ENCODE measurements at places on chromosomes 5 and 9.

DNA sequence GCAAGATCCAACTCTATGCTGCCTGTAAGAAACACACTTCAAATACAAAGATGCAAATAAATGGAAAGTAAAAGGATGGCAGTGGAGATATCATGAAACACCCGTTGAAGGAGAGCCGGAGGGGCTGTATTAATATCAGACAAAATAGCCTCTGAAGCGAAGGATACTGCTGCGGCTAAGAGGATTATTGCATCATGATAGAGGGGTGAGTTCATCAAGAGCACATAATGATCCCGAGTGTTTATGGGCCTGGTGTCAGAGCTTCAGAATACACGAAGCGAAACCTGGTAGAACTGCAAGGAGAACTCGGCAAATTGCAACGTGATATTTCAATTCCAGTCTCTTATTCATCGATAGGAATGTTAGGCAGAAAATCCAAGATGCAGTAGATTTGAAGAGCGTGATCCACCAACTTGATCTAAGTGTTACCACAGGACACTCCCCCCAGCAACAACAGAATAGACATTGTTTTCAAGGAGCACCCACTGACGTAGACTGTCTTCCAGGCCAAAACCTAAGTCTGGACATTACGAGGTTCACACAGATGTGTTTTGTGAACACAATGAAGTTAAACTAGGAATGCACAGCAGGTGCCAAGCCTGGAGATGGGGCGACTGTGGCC is 27.7 kb upstream of the QSOX2 start:
- DNase-seq: no peak

DNA sequence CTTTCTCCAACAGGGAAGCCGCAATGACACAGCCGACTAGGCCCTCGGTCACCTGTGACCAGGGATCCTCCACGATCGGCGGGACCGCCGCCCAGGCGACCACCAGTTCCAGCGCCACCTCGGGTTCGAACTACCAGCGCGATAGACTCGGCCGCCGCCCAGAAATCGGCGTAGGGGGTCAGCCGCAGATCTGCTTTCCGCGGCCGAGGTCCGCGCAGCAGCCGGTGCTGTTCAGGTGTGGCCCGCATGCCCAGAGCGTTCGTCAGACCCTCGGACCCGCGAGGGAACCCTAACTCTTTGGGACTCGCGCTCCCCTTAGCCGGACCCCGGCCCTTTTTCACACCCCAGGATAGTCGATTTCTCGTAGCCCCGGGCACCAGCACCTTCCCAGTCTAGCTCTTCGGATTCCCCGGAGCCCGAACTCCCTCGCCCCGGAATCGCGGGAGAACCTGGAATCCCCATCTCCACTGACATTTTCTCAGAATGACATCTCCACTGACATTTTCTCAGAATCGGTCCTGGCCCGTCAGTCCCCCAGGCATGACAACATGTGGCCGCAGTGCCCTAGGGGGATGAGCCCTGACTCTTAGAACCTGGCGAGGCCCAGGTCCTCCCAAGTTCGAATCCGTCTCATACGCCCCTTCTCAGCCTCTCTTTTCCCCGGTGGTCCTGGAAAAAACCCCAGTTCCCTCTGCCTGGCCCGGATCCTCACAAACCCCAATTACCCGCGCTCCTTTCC is 428 bp downstream of the C5orf52 start:
- DNase-seq: no peak

GRCh38 chr5:129204525-129204924 is 110.0 kb downstream of the ISOC1 start:
- no peak for DNase-seq

- DNase-seq: no peak
Observed at GRCh38 chr5:178413988-178414387, 176.2 kb downstream of the COL23A1 start.

Data from cerebellar cortex (tissue), 1 donor.